ENCODE measurements at places on chromosomes 6 and 20. TPM values are rescaled to one million over a fixed set of nuclear protein-coding genes. Genes with fewer than 3 reads are reported as not detected.

The PLCB4 gene
- total RNA-seq = not detected

The SPATA2 gene
- total RNA-seq = 3.0 TPM

The SAMD10 gene
- 2.1 TPM for total RNA-seq

The BEND3 gene
- 0.71 TPM for total RNA-seq

The ENPP3 gene
- under 0.01 TPM for total RNA-seq

The RFX6 gene
- not detected for total RNA-seq

The LY6G6C gene
- total RNA-seq = not detected

The SNAP91 gene
- not detected for total RNA-seq

The ATP9A gene
- total RNA-seq = 3.2 TPM

The IYD gene
- not detected for total RNA-seq

The SAPCD1 gene
- total RNA-seq = 1.8 TPM

The CST5 gene
- not detected for total RNA-seq

The MLN gene
- not detected for total RNA-seq

The GRM4 gene
- total RNA-seq = not detected

The SLC9A8 gene
- total RNA-seq = 3.0 TPM

The NINL gene
- total RNA-seq = 8.6 TPM

The RAB44 gene
- not detected for total RNA-seq

The SLC17A1 gene
- total RNA-seq = not detected

The DOK5 gene
- total RNA-seq = 0.29 TPM

The SDCBP2 gene
- 3.9 TPM for total RNA-seq

Data from myometrial cell (primary cell).